ENCODE measurements at places on chromosomes 2 and 18. TPM values are rescaled to one million over a fixed set of nuclear protein-coding genes. Genes with fewer than 3 reads are reported as not detected.

GRCh38 chr18:47601581-47602272 lies 328.7 kb downstream of the SMAD2 start:
- no peaks in the 10 kb centered on the region for H3K36me3 ChIP-seq
- no peak overlapping the region for H3K27ac ChIP-seq
- H3K4me1 ChIP-seq: no peaks in the 10 kb centered on the region
- H3K4me3 ChIP-seq: no peak overlapping the region
- DNase-seq: peak; percentile 36

ZSWIM2 gene
- 0.39 TPM for total RNA-seq

CHRNG gene
- total RNA-seq: not detected

- no peaks in the 10 kb centered on the region for H3K27me3 ChIP-seq
- no peak for DNase-seq
- no peaks in the 10 kb centered on the region for H3K4me1 ChIP-seq
Observed at GRCh38 chr2:163934131-163934530, 198.3 kb upstream of the FIGN start.

DNA sequence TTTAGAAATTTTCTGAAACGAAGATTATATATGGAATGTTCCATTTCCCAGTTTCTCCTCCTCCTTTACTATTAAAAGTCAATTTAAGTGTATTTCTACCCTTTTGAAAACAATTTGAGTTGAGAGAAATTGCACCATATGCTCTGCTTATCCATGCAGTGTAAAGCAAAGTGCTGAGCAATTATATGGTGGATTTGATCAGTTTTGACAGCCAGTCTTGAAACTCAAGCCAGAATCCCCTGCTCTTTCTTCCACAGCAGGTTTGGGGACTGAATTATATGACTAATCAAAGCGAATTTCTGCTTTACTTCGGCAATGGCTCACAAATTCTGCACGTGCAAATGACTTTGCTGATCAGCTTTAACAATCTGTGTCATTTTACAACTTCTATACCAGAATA lies 1183.6 kb downstream of the LRP1B start:
- H3K36me3 ChIP-seq: no peaks in the 10 kb centered on the region
- no peak overlapping the region for H3K4me3 ChIP-seq
- peaks cover 8% of the 10 kb centered on the region for H3K4me1 ChIP-seq
- H3K27ac ChIP-seq: no peak overlapping the region
- no peaks in the 10 kb centered on the region for H3K27me3 ChIP-seq
- DNase-seq: no peak

GRCh38 chr2:195022508-195022830 lies 634.6 kb upstream of the SLC39A10 start:
- H3K27me3 ChIP-seq: no peaks in the 10 kb centered on the region
- H3K4me3 ChIP-seq: no peak overlapping the region
- no peaks in the 10 kb centered on the region for H3K4me1 ChIP-seq

CD8B2 gene
- not detected for total RNA-seq

CREG2 gene
- not detected for total RNA-seq

GRCh38 chr2:66683599-66683998 lies 248.7 kb downstream of the MEIS1 start:
- H3K27me3 ChIP-seq: no peaks in the 10 kb centered on the region
- H3K4me3 ChIP-seq: no peak overlapping the region
- H3K36me3 ChIP-seq: no peaks in the 10 kb centered on the region
- H3K4me1 ChIP-seq: peaks cover 36% of the 10 kb centered on the region
- H3K27ac ChIP-seq: no peak overlapping the region
